CD8-positive, alpha-beta memory T cell (primary cell): ENCODE measurements at places on chromosomes 16 and 17.
A peak's percentile ranks its signal among the peaks of the same experiment; 100 is the strongest.

DNA sequence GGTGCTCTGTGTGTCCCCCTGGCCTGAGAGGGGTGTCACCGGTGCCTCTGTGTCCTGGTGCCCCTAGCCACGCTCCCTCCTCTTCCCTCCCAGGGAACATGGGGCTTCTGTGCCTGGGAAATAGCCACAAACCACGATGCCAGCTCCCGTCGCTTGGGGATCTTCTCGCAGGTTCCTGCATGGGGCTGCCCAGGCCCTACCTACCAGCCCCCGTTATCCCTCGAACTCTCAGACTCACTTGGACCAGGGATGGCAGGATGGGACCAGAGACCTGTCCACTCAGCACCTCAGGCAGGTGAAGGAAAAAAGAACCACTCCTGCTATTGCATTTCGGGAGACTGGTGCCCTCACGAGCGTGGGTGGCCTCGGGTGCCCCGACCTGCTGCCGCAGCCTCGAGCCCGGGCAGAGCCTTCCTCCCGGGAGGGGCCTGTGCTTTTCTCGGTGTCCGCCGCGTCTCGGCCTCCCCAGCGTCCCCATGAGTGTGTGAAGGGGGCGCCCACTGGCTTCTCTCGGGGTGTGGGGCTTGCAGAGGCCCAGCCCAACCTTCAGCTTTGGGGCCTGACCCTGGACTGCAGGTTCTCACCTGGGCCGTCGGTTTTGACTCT, 41.0 kb upstream of the GNG13 start:
- no peaks in the 10 kb centered on the region for H3K4me1 ChIP-seq
- no peaks in the 10 kb centered on the region for H3K36me3 ChIP-seq
- H3K4me3 ChIP-seq: no peak overlapping the region

GRCh38 chr16:66551348-66551759, 1.0 kb upstream of the CKLF start:
- no peaks in the 10 kb centered on the region for H3K27me3 ChIP-seq
- peaks cover 71% of the 10 kb centered on the region for H3K4me1 ChIP-seq
- H3K27ac ChIP-seq: peak overlapping the region; percentile 85
- H3K4me3 ChIP-seq: peak overlapping the region; percentile 87
- DNase-seq: peak; percentile 77
- H3K36me3 ChIP-seq: no peaks in the 10 kb centered on the region

DNA sequence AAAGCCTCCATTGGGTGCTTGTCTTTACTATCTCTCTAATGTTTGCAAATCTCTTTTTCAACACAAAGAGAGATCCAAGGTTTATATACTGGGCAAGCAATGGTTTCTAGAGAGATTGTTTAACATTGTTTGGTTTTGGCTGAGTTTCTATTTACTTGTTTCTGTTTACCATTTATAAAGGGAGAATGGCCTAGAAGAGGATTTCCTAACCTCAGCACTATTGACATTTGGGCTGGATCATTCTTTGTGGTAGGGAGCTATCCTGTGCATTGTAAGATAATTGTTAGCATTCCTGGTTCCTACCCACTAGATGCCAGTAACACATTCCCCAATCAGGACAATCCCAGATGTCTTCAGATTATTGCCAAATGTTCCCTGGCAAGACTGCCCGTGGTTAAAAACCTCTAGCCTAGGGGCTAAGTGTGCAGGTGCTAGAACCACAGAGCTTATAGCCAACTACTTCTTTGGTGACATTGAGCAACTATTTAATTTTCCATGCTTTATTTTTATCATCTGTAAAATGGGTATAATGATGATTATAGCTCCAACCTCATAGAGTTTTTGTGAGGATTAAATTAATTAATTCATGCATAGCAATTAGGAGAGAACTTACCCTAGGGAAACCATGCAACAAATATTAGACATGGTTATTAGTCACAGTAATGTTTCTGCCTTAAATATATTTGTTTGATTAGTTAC, 413.9 kb upstream of the MAF start:
- no peaks in the 10 kb centered on the region for H3K36me3 ChIP-seq
- no peak for DNase-seq
- H3K27ac ChIP-seq: no peak overlapping the region
- no peaks in the 10 kb centered on the region for H3K4me1 ChIP-seq

GRCh38 chr17:76501827-76502307, 644 bp upstream of the RHBDF2 start:
- peaks cover 61% of the 10 kb centered on the region for H3K4me1 ChIP-seq
- no peaks in the 10 kb centered on the region for H3K27me3 ChIP-seq
- H3K4me3 ChIP-seq: peak overlapping the region; percentile 85
- DNase-seq: no peak

- DNase-seq: no peak
- H3K4me1 ChIP-seq: no peaks in the 10 kb centered on the region
- H3K36me3 ChIP-seq: no peaks in the 10 kb centered on the region
Observed at GRCh38 chr16:68798398-68798797, 44.9 kb upstream of the TANGO6 start.

DNA sequence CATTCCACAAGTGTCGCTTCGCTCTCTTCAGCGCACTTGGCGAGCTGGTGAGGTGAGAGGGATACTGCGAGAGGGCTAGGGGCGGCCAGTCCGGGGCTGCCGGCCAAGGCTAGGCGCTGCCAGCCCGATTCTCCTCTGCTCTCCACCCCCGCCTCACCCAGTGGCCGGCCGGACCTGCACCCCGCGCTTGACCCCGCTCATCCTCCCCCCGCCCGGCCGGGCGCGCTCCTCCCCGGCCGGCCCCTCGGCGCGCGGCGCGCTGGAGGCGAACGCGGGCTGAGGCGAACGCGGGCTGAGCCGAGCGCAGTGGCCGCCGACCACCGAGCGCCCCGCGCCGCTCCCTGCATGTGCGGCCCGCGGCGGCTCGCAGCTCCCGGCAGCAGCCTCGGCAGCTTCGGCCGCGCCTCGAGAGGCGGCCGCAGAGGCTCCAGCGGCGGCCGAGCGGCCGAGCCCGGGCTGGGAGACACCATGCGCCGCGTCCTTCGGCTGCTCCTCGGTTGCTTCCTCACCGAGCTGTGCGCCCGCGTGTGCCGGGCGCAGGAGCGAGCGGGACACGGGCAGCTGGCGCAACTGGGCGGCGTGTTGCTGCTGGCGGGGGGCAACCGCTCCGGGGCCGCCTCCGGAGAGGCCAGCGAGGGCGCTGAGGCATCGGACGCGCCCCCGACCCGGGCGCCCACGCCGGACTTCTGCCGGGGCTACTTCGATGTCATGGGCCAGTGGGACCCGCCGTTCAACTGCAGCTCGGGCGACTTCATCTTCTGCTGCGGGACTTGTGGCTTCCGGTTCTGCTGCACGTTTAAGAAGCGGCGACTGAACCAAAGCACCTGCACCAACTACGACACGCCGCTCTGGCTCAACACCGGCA, at the start of gene SHISA9:
Gene SHISA9 (plus strand): TSS at position 2 of the 865 bp plus-strand sequence.
- no peaks in the 10 kb centered on the region for H3K27me3 ChIP-seq
- no peaks in the 10 kb centered on the region for H3K4me1 ChIP-seq
- no peaks in the 10 kb centered on the region for H3K36me3 ChIP-seq
- no peak within 1 kb of the TSS for H3K4me3 ChIP-seq
- DNase-seq: no peak

DNA sequence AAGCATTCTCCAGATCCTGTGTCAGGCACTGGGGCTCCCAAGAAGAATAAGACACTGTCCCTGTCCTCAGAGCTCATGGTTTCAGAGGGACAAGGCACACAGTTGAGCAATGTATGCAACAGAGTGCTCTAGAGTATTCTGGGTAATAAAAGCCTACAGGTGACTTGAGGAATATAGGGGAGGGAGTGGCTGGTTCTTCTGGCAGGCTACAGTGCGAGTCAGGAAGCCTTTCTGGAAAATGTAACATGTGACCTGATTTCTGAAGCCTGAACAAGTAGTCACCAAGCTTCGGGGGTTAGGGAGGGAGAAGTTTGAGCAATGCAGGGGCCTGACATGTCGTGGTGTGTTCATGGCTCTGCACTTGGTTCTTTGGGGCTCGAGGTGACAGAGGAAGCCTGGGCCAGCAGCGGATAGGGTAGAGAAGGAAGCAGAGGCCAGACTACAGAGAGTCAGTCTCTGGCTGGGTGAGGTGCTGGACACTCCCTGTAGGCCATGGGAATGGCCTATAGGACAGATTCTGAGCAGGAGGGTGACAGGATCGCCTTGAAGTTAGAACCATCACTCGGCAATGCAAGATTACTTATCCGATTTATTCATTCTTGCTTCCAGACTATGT, 16.0 kb upstream of the LRRC75A start:
- no peaks in the 10 kb centered on the region for H3K4me1 ChIP-seq
- no peaks in the 10 kb centered on the region for H3K27me3 ChIP-seq
- no peak overlapping the region for H3K4me3 ChIP-seq
- DNase-seq: no peak
- H3K36me3 ChIP-seq: no peaks in the 10 kb centered on the region

- peaks cover 79% of the 10 kb centered on the region for H3K4me1 ChIP-seq
- no peaks in the 10 kb centered on the region for H3K36me3 ChIP-seq
- peak overlapping the region; percentile 36 for H3K4me3 ChIP-seq
- no peak overlapping the region for H3K27ac ChIP-seq
- DNase-seq: peak; percentile 33
Observed at GRCh38 chr17:413016-413350, 60.4 kb upstream of the RPH3AL start.

DNA sequence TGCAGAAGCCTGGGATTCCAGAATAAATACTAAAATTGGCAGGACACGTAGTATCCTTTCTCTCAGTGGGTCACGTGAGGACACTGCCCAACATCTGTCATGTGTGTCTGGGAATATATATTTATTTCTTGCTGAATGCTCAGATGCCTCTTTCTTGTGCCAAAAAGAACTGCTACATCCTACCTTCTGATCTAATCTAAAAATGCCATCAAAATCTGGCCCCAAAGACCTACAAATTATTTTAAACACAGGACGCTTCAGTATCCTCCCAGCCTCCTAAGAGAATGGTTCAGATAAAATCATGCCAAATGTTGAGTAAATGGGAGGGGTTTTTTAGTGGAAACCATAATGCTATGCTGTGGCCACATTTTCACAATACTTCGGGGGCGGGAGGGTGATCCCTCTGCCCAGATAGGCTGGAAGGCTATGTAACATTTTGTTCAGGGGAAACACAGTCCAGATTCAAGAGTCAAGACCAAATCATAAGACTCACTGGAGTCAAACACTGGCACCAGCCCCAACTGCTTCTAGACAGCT, 22.9 kb upstream of the CORO6 start:
- no peak for DNase-seq
- H3K36me3 ChIP-seq: peaks cover 14% of the 10 kb centered on the region
- no peaks in the 10 kb centered on the region for H3K27me3 ChIP-seq
- no peak overlapping the region for H3K4me3 ChIP-seq

DNA sequence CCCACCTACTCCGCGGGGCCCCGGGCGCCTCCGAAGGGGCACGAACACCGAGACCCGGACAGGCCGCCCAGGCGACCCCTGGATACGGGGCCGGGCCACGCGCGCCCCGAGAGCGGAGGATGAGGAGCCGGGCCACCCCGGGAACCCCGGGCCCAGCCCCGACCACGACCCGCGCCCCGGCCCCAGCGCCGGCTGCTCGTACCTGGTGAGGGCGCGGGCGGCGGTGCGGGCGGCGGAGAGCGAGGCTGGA, 192 bp downstream of the FASN start:
- H3K27ac ChIP-seq: peak overlapping the region; percentile 67
- no peaks in the 10 kb centered on the region for H3K27me3 ChIP-seq
- H3K36me3 ChIP-seq: no peaks in the 10 kb centered on the region
- no peak for DNase-seq

DNA sequence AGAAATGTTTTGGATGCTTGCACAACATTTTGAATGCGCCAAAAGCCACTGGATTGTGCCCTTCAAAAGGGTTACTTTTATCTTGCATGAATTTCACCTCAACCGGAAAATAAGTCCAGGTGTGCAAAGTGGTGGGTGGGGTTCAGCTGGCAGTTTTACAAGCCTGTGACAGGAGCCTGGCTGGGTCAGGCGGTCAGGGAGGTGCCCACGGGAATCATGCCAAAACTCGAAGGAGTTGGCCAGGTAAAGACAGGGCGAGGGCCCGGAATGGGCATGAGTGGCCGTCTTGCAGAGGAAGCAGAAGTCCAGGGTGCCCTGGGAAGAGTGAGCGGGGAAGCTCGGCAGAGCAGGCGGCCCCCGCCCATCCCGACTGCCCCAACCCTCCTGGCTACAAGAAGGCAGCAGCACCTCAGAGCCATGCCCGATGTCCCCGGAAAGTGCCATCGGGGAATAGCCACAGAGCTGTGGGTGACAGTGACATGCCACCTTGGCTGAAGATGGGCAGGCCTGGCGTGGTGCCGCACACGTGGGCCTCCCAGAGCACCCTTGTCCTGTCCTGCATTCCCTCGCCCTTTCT, 19.1 kb upstream of the CACNG1 start:
- H3K4me1 ChIP-seq: no peaks in the 10 kb centered on the region
- no peaks in the 10 kb centered on the region for H3K27me3 ChIP-seq
- no peak for DNase-seq
- no peak overlapping the region for H3K4me3 ChIP-seq
- H3K36me3 ChIP-seq: no peaks in the 10 kb centered on the region

GRCh38 chr16:79001156-79001967, 599.2 kb downstream of the MAF start:
- no peaks in the 10 kb centered on the region for H3K4me1 ChIP-seq
- no peak overlapping the region for H3K27ac ChIP-seq
- no peaks in the 10 kb centered on the region for H3K27me3 ChIP-seq
- no peaks in the 10 kb centered on the region for H3K36me3 ChIP-seq
- DNase-seq: no peak

DNA sequence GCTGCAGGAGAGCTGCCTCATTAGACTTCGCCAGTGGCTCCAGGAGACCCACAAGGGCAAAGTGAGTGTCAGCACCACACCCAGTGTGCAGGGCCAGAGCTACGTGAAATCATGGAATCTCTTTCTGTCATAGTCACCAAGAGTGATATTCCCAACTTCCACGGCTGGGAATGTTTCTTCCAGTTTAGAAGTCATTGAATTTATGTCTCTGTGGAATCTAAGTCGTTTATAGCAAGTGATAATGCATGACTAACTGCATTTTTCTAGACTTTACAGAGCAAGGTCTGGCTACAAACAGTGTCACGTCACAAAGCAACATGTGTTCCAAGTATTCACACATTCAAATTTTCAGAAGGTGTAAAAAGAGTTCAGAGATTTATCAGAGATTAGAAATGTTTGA, 55.5 kb downstream of the SEC14L1 start:
- no peak overlapping the region for H3K4me3 ChIP-seq
- no peak overlapping the region for H3K27ac ChIP-seq
- H3K27me3 ChIP-seq: no peaks in the 10 kb centered on the region
- H3K4me1 ChIP-seq: no peaks in the 10 kb centered on the region

GRCh38 chr17:82050761-82051641, 610 bp downstream of the RFNG start:
- H3K36me3 ChIP-seq: no peaks in the 10 kb centered on the region
- no peaks in the 10 kb centered on the region for H3K27me3 ChIP-seq
- H3K4me3 ChIP-seq: peak overlapping the region; percentile 26
- DNase-seq: no peak

DNA sequence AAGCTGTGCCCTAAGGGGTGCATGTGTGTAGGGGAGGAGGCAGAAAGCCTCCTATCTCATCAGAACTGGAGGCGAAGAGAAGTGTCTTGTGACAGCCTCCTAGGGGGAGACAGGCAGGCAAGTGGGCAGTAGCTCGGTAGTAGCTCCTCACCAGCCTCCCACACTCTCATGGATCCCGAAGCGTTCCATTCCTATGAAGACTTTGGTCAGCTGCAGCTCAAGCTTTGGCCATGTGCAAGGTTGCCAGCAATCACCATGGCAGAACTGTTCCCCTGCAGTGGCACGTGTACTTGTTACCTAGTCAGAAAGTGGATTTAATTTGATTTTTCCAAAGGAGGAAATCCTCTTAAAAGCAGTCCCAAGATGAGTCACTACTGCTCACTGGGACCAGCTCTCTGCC, 6.7 kb downstream of the MRPL58 start:
- H3K36me3 ChIP-seq: peaks cover 27% of the 10 kb centered on the region
- H3K27ac ChIP-seq: no peak overlapping the region
- H3K4me3 ChIP-seq: no peak overlapping the region
- no peaks in the 10 kb centered on the region for H3K27me3 ChIP-seq

GRCh38 chr16:65704866-65705265, 583.0 kb upstream of the CDH11 start:
- no peaks in the 10 kb centered on the region for H3K27me3 ChIP-seq
- DNase-seq: no peak
- H3K36me3 ChIP-seq: no peaks in the 10 kb centered on the region
- H3K4me1 ChIP-seq: no peaks in the 10 kb centered on the region
- H3K4me3 ChIP-seq: no peak overlapping the region
- H3K27ac ChIP-seq: no peak overlapping the region
